SW480 (cell line): ENCODE measurements at places on chromosomes 7 and 10.

DNA sequence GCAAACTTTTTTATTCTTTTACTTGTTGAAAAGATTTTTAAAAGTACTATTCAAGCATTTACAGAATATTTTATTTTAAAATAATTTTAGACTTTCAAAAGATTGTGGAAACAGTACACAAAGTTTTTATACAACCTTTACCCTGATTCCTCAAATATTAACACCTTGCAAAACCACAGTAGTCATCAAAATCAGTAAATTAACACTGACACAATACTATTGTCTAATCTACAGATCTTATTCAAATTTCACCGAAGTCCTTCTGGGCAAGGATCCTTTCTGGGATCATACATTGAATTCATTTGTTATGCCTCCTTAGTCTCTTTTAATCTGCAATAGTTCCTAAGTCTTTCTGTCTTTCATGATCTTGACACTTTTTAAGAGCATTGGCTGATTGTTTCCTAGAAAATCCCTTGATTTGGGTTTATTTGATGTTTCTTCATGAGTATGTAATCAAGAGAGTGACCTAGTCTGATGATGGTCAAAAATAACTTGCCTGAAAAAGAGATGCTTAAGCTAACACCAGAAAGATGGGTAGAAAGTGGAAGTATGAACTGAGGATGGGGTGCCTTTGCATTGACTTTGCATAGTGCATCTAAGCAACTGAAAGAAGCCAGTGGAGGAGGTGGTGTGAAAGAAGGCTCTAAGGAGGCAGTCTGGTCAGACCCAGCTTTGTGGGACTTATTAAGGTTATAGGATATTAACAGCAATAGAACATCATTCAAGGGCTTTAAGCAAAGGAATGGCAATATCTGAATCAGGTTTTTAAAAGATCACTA lies 9.7 kb downstream of the STAMBPL1 start:
- no peak for DNase-seq

DNA sequence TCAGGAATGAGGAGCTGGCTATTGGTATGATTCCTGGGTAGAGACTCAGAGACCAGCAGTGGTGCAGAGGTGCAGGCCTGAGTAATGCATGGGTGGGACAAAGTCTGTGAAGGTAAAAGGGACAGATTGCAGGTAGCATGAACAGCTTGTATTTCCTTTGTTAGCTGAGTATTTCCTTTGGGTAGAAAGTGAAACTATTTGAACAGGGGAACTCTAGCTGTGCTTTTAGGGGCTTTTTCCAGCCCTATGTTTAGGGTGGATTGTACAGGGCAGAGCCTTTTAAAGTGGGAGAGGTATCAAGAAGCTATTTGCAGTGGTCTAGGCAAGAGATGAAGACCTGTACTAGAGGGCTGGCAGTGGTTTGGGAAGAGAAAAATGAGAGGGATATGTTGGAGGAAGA lies 739.9 kb downstream of the REEP3 start:
- no peak for DNase-seq

GRCh38 chr10:126500866-126501265 lies 112.6 kb upstream of the ADAM12 start:
- no peak for DNase-seq

DNA sequence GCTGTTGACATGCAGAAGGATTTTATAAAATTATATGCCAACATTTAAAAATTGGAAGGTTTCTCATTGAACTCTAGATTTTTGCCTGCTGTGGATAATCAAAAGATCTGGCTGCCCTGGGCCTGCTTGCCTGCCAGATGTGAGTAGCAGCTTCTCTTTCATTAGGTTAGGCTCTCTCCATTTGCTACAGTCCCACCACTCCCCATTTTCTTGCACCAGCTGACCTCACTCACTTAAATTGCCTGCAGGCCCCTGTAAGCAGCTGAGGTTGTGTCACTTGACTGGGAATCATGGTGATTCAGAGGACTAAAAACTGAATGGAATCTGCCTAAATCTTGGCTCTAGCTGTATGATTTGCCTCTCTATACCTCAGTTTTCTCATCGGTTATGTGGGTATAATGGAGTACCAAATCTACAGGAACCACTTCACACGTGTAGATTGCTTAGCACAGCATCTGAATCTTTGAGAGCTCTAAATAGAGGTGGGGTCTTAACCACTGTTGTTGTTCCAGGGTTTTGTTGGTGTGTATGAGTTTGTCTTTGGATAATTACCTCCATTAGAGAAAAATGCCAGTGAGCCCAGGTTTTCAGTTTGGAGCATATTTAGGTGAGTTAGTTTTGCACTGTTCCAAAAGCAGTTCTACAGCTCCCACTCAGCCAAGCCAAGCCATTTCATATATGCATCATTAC lies 18.6 kb upstream of the RAPGEF5 start:
- no peak for DNase-seq

- no peak for DNase-seq
These were observed 19.7 kb downstream of the RPS24 start for GRCh38 chr10:78053211-78053868.
